ENCODE measurements at places on chromosomes 6 and 20.

DNA sequence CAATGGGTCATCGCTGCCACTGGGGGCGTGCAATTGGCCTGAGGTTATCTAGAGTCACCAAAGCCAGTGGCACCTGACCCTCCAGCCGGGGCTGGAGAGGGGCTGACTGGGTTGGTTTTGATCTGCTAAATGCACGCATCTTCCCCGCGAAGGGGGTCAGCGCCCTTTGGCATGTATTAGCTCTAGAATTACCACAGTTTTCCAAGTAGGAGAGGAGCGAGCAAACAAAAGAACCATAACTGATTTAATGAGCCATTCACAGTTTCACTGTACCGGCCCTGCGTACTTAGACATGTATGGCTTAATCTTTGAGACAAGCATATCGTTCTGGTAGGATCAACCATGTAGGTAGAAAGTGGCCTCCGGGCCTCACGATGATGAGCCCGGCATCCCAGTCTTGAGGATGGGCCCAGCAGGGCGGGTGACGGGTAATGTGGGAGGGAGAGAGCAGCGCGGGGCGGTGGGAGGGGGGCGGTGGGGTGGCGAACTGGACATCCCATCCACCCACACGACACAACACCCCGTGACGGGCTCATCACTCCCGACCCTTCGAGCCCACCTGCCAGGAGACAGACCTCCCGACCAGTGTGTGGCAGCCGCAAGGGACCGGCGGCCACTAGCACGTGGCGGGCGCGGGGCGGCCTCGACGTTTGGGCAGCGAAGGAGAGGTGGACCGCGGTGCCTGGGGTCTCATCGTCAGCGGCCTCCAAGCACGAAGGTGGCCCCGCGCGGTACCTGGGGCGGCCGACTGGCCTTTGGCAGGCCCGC, 1957.5 kb upstream of the DEFB115 start:
- no peak for DNase-seq

GRCh38 chr6:166989427-166990032, 9.7 kb upstream of the CEP43 start:
- DNase-seq, result peak; percentile 22

DNA sequence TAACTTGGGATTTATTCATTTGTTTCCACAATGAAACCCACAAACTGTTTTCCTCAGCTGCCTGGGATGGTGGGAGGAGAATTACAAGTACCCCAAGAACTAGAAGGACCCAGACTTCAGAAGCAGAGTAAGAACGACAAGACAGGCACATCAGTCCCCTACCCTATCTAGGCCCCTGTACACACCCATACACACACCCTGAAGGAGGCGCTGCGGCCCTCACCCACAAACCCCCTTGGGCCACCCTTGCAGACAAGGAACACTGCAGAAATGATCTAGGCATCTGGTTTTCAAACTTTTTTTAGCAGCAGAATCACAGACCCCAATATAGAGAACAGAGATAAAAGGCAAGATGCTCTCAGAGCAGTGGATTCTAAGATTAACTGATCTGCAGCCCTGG, 55.0 kb downstream of the TRERF1 start:
- DNase-seq, result no peak

DNA sequence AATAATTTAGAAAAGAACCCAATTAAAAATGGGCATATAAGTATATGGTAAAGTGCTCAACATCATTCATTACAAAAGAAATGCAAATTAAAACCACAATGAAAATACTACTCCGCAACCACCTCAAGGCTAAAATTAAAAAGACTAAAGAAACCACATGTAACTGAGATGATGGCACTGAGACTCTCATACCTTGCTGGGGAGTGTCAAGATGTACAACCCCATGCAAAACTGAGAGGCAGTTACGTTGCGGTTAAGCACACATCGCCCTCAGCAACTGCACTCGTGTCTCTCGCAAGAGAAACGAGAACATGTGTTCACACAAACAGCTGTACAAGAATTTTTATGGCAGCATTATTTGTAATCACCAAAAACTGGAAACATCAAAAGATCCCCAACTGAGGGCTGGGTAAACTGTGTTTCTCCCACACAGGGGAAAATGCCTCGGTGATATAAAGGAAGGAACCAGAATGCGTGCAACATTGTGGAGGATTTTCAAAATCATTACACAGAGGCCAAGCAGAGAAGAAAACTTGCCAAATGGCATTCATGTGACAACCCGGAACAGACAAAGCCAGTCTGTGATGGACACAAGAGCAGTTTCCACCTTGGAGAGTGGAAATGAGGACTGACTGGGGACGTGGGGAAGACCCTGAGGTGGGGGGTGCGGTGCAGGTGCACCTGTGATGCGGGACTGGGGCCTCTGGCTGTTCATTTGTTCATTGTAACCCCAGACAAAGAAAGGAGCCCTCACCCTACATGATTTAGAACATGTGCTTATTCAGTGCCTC, 144.9 kb downstream of the WDR27 start:
- DNase-seq, result no peak

GRCh38 chr6:17086469-17086868, 15.4 kb upstream of the STMND1 start:
- DNase-seq, result no peak

DNA sequence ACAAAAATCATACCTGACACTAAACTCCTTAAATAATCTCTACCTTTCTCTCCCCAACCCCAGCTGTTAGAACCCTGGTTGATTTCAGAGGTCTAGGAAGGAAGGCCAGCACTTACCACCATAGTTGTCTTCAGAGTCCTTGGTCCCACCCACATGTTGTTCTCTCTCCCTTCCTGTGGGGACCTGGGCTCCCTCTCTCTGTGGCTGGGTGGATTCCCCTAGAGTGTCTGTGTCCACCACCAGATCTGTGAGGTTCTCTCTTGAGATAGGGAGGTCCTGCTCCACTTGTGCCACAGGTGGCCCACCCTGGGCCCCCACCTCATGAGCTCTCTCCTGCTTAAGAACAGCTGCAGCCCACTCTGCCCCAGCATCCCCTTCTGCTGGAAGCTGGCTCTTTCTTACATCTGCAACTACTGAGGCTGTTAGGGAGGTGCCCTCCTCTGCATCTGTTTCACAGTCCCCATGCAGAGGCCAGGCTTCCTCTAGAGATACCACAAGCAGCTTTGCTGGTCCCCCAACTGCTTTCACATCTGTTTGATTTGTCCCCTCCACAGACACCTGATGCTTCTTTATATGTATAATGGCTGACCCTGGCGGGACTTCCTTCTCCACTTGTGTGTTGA, 5.2 kb downstream of the MDC1 start:
- DNase-seq, result no peak

DNA sequence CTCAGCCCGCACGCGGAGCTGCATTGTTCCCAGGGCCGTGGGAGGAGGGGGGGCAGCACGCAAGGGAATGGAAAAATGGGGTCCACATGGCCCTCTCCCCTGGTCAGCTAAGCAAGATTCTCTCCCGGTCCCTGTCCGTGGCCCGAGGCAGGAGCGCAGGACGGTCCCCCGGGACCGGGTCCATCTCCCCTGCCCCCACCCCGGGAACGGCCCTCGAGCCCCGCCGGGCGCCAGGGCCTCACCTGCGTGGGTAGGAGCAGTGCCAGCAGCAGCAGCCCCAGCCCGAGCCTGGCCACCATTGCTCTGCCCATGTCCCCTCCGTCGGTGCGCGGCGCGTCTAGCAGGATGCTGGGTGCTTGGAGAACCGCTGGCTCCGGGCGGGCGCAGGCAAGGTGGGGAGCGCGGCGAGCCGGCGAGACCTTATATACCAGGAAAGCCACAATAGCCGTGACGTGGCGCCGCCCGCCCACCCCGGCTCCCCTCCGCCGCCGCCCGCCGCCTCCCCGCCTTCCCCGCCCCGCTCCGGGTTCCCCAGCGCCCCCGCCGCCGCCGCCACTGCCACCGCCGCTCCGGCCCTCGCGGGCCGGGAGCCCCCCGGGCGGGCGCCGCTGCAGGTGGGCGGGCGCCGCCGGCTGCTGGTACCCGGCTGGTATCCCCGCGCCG, at the start of gene CD24:
Gene CD24 (minus strand): TSS at position 394 of the 663 bp plus-strand sequence. CDS start 83 bp downstream, at position 311.
- no peak for DNase-seq

GRCh38 chr20:46477640-46478039, 35.7 kb downstream of the ZNF334 start:
- DNase-seq, result no peak

DNA sequence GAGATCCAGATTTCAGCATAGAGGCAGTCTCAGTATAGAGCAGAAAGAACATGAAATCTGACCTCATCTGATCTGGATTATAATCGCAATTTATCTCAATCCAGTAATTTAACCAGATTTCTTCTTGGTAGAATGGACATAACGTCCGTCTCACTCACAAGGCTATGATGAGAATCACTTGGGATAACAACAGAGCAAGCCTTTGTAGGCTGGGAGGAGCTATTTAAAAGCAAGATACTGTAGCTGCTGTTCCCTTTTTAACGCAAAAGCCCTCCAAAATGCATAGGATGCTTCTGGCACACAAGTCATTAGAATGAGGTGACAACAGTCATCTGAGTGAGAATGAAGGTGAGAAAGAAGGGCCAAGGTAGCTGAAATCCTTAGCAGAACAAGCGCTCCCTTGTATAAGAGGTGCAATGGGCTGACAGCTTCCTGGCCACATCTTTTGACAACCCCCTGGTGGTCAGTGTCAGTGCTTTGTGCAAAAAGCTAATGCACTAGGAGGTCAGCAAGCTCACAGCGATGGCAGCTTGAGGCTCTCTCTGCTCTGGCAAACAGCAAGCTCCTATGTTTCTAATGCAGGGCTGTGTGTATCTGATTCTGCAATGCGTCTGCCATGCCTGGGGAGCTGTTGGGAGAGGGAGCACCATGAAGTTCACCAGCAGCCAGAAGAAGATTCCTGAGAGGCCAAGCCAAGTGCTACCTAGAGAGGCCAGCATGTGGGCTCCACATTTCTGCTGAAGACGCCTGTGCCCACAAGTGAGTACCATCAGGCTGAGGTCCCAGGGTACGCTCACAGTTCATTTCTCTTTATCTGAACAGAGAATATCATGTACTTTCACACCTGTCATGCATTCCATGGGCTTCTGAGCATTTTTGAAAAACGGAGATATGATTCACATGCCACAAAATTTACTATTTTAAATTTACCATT, 16.2 kb downstream of the METTL24 start:
- no peak for DNase-seq

- no peak for DNase-seq
Observed at GRCh38 chr6:70303034-70303525, at the start of gene COL9A1. COL9A1 (minus strand) TSS chr6:70303084; CDS start chr6:70302924, 160 bp downstream.

DNA sequence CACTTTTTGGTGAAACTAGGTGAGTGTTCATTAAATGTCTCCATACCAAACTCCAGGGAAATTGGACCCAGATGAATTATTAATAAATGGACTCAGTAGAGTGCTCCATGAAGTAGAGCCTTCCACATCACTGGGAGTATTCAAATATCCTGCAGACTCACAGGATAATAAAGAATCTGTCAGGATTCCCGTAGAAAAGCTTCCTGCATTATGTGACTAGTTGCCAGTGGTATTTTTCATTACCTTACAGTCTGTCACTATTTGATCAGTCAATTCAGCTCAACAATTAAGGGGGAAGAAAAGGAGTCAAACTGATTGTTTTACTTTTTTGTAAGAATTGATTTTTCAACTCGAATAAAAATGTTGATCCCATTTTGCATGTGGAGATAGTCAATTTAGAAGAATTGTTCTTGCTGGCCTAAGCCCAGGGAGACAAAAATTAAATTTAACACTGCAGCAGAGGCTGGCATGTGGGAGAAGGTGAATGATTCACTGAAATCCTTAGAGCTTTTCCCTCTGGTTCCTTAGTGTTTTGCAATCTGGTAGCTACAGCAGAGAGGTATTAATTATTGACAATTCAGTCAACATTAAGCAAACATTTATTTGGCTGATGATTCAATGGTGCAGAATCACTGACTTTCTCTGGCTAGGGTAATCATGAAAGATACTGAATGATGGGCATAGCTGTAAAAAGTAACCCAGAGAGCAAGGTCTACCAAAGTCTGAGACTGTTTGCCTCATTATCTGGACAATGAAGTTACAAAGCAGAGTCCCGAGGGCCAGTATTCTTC, 442.4 kb downstream of the CD83 start:
- DNase-seq, result no peak

DNA sequence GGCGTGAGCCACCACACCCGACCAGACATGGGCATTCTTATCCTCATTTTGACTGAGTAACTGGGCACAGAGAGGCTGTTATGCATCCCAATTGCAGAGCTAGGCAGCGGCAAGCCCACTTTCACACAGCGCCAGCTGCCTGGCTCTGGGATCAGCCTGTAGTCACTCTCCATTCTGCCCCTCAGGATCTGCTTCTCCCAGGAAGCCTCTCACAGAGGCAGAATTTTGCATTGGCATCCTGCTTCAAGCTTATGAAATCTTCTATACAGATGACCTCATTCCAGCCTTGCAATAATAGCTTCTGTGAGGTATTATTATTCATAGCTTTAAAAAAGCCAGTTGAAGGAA, 37.0 kb upstream of the IER3 start:
- DNase-seq, result no peak

GRCh38 chr6:87241304-87241703, 81.1 kb upstream of the SMIM8 start:
- no peak for DNase-seq

GRCh38 chr6:156864557-156864956, 87.4 kb downstream of the ARID1B start:
- no peak for DNase-seq

GRCh38 chr6:57104336-57104735, 14.3 kb downstream of the ZNF451 start:
- no peak for DNase-seq

GRCh38 chr6:134667111-134667510, 282.8 kb downstream of the ALDH8A1 start:
- DNase-seq, result no peak

DNA sequence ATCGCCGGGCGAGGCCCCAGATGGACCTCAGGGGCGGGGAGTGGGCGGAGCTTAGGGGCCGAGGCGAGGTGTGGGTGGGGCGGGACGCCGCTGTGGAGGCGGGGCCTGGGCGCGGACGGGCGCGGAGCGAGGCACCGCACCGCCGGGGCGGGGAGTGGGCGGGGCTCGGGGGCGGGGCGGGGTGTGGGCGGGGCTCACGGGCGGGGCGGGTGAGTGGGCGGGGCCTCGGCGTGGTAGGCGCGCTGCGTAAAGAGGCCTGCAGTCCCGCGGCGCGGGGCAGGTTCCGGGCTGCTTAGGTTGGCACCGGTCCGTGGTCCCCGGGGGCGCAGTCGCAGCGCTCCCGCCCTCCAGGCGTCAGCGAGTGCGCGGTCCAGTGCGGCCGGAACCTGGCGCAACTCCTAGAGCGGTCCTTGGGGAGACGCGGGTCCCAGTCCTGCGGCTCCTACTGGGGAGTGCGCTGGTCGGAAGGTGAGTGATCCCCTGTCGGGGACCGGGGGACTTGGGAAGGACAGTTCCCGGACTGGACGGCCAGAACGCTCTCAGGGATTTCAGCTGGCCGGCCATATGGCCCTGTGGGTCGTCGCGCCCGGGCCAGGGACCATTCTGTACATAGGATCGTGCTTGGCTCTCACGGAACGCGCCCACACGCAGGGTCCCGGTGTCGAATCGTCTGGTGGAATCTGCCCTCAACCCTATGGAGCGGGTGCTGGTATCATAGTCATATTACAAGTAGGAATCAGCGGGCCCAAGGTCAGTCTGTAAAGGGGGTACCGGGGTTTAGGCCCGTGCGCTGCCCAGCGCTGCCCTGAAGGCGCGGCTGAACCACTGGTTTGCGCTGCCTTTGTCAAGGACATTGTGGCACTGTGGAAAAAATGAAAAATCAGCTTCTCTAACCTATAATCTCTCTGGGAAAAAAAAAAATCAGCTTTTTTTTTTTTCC, at the start of gene NQO2:
Gene NQO2 (plus strand): TSS at position 277 of the 940 bp plus-strand sequence. CDS start 6,659 bp downstream, outside the sequence.
- peak; percentile 87 for DNase-seq

- DNase-seq, result no peak
Observed at GRCh38 chr20:957544-957943, 41.4 kb upstream of the ANGPT4 start.
